NCI-H774 (cell line): ENCODE measurements at places on chromosomes 7 and 10.

DNA sequence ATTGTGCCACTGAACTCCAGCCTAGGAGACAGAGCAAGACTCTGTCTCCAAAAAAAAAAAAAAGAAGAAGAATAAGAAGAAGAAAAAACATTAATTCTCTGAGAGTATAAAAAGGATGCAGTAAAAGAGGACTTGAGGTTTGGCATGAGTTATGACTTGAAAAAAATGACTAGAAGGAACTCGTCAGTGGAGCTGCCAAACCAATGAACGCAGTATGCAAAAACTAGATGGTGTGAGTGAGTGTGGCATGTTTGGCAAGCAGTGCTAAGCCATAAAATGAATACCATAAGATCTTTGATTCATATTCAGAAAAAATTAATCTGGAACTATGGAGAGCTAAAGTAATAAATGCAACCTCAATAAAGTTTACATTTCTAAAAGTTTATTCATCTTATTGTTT is 68.6 kb upstream of the MEOX2 start:
- DNase-seq = no peak

DNA sequence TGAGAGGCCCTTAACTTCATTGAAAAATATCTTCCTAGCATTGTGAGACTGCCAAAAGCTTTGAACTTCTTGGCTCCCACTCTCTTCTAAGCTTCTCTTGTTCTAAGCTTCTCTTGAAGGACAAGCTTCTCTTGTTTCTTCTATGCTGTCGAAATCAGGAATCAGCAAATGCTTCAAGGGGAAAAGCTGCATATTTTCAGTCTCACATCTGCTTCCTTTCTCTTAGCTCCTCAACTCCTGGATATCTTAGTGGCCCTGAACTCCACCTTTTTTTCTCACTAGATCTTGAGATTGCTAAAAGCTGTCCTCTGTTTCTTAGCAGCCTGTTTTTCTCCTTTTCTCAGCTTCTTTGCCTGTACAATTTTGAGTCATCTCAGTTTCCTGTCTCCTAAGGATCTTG is 73.0 kb downstream of the NEUROD6 start:
- DNase-seq = no peak

DNA sequence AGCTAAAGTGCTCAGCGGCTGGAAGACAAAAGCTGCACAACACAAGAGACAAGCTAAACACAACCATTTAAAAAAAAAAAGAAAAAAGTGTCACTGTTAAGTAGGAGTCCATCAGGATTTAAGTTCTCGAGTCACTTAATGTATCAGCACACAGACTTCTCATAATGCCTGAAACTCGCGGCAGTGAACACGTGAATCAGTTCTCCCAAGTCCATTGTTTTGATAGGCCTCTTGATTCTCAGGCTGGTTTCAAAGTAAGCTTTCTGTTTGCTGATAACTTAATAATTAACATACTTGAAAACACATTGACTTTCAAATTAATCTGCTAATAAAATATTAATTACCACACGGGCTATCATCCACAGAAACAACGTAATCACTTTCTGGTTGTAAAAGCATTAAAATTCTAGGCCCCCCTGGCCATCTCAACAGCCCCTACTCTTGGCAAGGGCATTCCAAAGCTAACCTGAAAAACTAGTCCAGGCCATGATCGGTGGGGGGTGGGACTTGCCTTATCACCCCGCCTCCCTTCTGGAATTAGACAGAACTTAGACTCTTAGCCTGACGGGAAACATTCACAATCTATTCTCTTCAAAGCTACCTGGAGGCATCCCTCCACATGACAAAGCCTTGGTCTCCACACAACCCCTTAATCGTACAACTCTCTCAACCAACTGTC is 129.0 kb downstream of the DIP2C start:
- no peak for DNase-seq

GRCh38 chr10:64196638-64197315 is 675.6 kb downstream of the REEP3 start:
- no peak for DNase-seq

DNA sequence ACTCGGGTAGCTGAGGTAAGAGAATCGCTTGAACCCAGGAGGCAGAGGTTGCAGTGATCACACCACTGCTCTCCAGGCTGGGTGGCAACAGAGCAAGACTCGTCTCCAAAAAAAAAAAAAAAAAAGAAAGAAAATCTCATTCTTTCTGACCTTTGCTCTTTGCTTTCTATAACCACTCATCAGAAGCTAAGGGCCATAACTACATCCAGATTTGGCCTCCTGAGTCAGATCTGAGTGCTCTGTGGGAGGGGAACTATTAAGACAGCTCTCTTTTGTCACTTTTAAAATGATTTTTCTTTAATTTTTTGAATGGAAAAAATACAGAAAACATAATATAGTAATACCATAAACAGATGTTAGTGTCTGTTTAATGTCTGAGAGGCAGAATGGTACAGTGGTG is 210.1 kb downstream of the KIAA1217 start:
- DNase-seq = no peak

- no peak for DNase-seq
These were observed 185.7 kb upstream of the AUTS2 start for GRCh38 chr7:69412331-69413146.

DNA sequence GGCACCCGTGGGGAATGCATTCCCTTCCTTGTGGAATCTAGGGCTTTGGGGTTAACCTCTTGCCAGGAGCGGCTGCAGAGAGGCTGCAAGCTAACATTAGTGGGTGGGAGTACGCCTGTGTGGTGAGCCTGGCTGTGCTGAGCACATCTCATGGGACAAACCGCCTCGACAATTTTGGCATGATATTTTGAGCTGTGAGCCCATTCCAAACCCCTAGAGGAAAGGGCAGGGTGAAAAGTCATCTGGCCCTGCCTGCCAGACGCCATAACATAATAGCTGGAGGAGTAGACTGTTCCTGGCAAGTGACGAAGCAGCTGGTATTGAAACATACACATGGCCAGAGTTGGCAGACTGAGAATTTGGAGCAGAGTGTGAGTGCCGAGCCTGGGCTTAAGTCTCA is 110.0 kb downstream of the TACC2 start:
- no peak for DNase-seq
